ENCODE measurements at places on chromosomes 4 and X.

DNA sequence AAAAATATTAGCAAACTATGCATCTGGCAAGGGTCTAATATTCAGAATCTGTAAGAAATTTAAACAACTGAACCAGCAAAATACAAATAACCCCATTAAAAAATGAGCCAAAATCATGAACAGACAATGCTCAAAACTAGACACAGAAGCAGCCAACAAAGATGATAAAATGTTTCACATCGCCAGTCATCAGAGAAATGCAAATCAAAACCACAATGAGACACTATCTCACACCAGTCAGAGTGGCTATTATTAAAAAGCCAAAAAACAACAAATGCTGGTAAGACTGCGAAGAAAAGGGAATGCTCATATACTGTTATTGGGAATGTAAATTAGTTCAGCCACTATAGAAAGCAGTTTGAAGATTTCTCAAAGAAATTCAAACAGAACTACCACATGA is 201.3 kb upstream of the CPEB2 start:
- DNase-seq = no peak

DNA sequence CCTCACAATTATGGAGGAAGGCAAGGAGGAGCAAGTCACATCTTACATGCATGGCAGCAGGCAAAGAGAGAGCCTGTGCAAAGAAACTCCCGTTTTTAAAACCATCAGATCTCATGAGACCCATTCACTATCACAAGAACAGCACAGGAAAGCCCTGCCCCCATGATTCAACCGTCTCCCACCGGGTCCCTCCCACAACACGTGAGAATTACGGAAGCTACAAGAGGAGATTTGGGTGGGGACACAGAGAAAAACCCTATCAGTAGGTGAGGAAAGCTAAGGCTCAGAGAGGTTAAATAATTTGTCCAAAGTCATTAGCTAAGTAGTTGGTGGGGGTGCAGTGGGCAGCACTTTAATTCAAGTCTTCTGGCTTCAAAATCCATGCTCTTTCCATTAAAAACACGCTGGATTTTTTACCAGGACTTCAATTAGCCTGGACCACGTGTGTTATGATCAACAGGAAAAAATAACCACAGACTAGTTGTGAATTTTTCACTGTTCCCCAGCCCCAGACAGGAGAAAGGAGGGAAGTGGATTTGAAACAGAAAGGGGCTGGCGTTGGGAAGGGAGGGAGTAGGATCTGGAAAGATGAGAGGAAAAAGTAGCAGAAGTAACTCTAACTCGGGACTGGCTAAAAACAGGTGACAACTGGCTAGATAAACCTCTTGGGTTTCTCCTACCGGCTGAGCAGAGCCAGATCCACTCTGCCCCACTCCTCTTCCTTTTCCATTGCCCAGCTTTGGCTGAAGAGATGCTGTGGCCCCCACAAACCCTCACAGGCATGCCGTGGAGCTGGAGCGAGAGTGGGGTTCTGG is 986 bp downstream of the MTMR8 start:
- DNase-seq = peak; percentile 3

- DNase-seq = no peak
These were observed 2.8 kb downstream of the SLC35A2 start for GRCh38 chrX:48908600-48908999.

GRCh38 chrX:38192007-38192810 is 28.5 kb downstream of the SRPX start:
- DNase-seq = peak; percentile 20

DNA sequence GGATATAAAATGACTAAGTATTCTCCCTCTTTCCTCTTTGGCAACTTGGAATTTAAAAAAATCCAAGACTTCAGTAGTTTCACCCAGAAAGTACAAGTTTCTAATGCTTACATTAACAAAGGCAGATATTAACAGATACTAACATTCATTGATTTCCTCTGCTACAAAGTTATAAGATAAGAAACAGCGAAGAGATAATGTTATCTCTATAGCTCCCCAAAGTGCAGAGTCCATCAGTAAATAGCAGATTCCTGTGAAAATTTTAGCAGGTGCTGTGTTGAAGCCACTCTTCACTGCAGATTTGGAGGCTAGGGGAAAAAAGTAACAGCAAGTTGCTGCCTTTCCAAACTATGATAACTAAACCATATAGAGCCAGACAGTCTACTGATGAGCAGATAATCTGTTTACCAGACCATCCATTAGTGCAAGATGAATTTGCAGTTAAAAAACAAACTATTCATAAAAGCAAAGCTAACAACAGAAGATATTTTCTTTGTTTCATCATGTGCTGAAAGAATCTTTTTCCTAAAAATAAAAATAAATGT is 3.3 kb upstream of the CAMK2D start:
- DNase-seq = no peak

- no peak for DNase-seq
These were observed 60.1 kb downstream of the PRRG1 start for GRCh38 chrX:37409278-37409677.

DNA sequence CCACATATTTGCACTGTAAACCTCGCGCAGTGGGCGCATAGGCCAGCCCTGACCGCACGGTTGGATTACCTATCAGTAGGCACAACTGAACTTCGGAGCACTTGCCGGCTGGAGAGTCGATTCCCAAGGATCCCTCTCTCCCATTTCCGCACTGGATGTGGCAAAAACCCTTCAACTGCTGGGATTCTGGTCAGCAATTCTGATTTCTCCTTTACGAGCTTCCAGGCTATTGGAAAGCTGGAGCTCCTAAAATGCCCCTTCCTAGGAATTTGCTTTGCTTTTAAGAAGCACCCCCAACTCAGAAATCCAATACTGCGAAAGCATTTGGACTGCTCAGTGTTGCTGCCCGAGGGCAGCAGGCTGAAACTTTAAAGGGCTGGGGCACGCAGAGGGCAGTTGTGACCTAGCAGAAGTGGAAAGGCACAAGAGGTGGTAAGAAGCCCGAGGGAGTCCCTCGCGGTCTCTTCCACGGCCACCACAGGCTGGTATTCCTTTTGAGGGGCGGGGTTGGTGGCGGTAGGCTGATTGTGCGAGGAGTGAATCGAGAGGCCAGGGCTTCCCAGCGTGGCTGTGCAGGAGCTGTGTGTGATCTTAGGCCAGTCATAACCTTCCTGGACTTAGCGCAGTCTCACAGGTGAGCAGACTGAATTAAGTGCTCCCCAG is 1.6 kb downstream of the ZAR1 start:
- DNase-seq = no peak

GRCh38 chr4:184750926-184751584 is 17.2 kb upstream of the CENPU start:
- no peak for DNase-seq

DNA sequence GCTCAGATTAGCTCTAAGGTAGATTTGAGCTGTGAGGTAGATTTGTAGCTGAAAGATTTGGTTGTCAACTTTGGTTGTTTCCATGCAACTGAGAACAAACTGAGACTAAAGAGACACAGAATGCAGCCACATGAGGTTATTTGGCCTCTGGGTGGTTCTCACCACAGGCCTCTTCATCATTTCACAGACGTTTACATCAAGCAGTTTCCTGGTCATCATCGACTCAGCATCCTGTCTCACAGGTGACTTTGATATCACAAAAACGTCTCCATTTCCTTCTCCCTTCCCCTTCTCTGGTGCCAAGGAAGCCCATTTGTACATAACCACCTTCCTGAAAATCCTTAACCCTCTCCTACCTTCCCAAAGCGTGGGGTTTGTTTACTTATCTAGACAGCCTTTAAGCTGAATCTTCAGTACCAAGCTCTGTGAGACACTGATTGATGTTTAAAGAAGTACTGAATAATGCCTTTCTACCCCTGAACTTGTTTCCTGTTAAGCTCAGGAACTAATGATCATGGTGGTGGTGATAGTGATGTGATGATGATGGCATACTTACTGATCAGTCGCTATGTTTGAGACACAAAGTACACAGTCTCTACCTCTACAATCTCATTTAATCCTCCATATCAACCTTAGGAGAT is 81.9 kb downstream of the FAM114A1 start:
- DNase-seq = peak; percentile 14

- DNase-seq = no peak
These were observed 107.3 kb downstream of the PDE5A start for GRCh38 chr4:119521268-119521667.

- no peak for DNase-seq
These were observed 192.7 kb upstream of the C1QTNF7 start for GRCh38 chr4:15235135-15235534.

DNA sequence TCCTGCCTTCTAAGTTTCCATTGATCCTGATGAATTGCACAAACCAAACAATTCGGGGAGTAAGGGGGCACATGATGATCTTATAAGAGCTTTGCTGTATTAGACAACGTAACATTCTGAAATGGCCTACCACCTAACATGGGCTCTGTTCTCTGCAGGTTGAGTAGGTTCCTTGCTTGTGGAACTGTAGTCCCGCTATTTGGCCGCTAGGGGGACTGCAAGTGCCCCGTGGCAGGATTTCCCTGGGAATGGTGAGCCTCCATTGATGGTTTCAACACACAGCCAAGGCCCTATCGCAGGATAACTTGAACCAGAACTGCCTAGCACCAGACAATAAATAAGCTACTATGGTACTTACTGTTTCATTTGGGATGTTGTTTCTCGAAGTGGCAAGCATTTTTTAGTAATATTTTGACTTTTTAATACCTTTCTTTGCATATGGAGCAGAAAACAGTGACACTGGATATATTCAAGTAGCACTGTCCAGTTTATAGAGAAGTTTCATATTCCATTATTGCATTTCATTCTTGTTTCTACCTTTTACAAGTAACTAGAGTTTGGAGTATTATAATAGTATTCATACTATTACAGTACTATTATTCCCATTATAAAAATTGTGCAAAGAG is 11.9 kb downstream of the AR start:
- peak; percentile 44 for DNase-seq

- no peak for DNase-seq
These were observed 359.6 kb upstream of the LCORL start for GRCh38 chr4:18381186-18381585.

- no peak for DNase-seq
These were observed 39.7 kb downstream of the ENPEP start for GRCh38 chr4:110515676-110516075.

DNA sequence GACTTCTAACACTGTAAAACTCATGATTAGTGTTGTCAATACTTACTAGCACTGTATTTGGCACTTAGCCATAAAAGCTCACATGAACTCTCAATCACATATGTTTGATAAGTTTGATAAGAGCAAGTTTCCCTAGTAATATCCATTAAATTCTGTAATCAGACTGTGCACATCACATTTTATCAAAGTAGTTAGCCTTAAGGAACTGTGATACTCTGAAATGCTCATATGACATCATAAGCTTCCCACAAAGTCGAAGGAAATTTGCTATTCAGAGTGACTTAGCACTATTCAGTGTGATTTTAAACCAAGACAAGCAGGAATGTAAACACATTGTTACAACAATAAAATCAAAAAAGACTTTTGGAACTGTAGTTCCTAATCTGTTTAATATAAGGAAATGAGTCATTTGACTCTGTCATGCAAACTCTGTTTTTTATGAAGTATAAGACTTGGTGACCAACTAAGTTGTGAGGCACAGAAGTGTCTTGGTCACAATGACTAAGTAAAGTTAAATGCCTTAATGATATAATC is 6.7 kb downstream of the SLC7A11 start:
- no peak for DNase-seq

GRCh38 chrX:30679369-30679768 is 26.1 kb downstream of the GK start:
- DNase-seq = no peak

- DNase-seq = no peak
These were observed 27.2 kb upstream of the SLC25A4 start for GRCh38 chr4:185115827-185116232.

GRCh38 chr4:4568806-4569427 is 27.1 kb upstream of the STX18 start:
- DNase-seq = no peak

DNA sequence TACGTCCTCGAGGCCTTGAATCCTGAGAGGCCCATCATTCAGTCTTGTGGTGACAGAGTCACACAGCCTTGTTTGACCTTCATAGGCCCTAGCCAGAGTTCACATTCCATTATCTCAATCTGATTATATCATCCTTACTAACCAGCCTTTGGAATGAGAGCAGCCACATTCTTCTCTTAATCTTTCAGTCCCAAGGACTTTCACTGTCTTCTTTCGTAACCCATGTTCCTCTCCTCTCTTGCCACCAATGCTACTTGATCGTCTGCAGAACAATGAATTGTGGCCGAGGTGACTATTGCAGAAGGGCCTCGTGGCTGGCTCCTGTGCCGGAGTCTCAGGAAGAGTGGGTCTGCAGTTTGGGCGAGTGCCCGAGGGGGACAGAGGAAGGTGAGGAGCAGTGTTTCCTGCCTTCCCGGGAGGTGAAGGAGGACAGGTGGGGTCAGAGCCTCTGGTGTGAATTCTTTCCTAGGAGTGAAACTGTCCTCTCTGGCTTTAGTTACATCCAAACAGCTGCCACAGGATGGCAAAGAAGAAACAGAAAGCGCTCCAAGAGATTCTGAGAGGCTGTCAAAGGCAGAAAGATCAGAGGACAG is 94.6 kb downstream of the LIMCH1 start:
- no peak for DNase-seq

DNA sequence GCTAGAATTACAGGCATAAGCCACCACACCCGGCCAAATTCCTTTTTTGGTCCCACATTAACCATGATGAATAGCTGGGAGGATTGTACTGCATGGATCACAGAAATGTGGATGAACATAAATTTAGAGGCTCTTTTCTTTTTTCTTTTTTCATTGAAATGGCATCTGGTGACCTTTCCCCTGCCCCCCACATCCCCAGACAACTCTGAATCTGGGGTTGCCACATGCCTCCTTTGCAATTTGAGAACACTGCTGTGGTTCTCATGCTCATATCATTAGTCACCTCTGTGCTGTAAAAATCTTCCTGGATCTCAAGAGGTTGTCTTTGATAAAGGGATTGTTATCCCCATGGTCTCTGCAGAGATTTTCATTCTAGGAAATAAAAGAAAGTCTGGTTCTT is 22.8 kb upstream of the FMR1NB start:
- DNase-seq = peak; percentile 27

DNA sequence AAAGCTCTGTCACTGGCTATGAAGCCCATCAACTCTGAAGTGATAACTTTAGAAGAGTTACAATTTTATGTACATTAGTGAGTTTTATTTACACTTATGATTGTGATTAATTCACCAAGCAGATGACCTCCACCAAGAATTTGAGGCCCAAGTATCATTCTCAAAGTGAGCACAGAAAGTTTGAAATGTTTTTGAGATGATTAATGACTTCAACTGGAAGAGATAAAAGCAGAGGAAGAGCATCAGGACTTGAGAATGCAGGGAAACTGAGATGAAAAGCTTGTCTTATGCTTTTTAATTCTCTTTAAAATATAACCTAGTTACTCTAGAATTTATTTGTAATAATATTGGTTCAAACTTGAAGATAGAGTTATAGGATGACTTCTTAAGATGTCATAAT is 112.8 kb upstream of the H2AZ1 start:
- no peak for DNase-seq

- DNase-seq = no peak
These were observed 192.2 kb upstream of the ARX start for GRCh38 chrX:25207803-25208475.

- DNase-seq = no peak
These were observed 287.3 kb downstream of the STK32B start for GRCh38 chr4:5338531-5338930.

- no peak for DNase-seq
These were observed 26.0 kb downstream of the NLGN3 start for GRCh38 chrX:71170660-71171059.

GRCh38 chr4:26531491-26532116 is 41.3 kb upstream of the CCKAR start:
- DNase-seq = no peak

Data from urothelium cell line (cell line).